Stimulated activated CD4-positive, alpha-beta T cell treated with anti-CD3 and anti-CD28 coated beads, TNF-alpha, amount 100 ng/mL, for 24 hours (primary cell): ENCODE measurements at places on chromosomes 7 and 10.

GRCh38 chr7:103668279-103668941 lies 222.4 kb upstream of the SLC26A5 start:
- DNase-seq: no peak

DNA sequence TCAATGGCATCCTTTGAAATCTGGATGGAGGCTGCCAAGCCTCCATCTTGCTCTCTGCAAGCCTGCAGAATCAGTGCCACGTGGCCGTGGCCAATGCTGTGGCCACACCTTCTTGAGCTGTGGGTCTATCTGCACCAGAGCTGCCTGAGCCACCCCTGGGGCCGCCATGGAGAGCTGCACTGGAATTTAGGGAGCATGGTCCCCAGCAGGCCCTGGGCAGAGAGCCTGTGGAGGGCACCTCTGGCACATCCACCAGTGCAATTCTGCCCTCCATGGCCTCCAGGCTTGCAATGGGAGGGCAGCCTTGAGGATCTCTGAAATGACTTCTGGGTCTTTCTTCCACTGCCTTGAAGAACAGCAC lies 55.6 kb upstream of the NKX6-2 start:
- DNase-seq: no peak

- DNase-seq: no peak
These were observed 85.9 kb upstream of the PLXDC2 start for GRCh38 chr10:19730167-19730906.

DNA sequence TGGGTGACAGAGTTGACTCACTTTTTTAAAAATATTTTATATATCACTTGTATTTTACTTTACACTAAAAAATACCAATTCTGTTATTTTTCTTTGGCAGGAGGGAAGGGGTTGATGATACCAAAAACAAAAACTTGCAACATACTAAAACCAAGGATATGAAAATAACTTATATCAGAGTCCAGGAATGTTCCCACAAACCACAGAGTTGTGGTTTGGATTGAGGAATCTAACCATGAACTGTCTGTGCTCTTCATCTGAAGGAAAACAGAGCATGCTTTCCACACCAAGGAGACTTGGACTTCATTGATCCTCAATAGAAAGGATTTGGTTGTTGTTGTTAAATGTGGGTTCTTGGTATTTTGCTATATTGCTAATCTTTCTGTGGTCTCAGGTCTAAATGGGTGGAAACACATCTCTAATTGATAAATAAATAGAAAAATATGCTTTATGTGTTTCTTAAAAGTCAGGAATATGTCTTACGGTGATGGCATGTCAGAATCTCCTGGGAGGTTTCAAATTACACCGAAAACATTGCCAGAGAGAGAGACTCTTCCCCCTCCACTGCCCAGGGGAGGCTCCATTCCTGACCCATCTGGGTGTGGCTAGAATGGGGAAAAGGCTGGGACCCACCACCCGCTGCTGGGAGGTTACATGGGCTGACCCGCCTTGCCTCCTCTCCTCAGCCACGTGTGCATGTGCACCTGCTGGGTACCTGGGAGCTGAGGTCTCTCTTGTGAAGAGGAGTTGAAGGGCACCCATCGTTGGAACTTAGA lies 46.9 kb upstream of the STK17A start:
- no peak for DNase-seq

GRCh38 chr7:150656047-150656446 lies 23.9 kb upstream of the GIMAP6 start:
- no peak for DNase-seq
